ENCODE measurements at places on chromosomes 2 and 18.

DNA sequence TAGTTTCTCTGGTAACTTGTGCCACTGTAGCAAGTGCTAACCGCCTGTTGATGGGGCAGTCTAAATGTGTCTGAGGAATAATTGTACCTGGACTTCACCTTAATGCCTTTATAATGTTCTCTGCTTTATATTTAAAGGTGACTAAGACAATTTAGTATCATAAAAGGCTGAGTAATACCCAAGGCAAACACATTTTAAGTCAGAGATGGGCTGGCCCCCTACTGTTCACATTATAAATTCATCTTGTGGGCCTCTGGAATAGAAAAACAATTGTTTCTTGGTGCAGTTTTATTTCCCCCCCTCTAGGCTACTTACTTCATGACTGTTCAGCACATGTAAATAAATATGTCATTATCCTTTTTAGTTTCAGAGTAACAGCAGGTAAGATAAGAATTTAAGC is 559.3 kb upstream of the PIK3C3 start:
- DNase-seq: no peak

GRCh38 chr2:10977621-10978020 is 65.9 kb downstream of the KCNF1 start:
- DNase-seq: no peak

DNA sequence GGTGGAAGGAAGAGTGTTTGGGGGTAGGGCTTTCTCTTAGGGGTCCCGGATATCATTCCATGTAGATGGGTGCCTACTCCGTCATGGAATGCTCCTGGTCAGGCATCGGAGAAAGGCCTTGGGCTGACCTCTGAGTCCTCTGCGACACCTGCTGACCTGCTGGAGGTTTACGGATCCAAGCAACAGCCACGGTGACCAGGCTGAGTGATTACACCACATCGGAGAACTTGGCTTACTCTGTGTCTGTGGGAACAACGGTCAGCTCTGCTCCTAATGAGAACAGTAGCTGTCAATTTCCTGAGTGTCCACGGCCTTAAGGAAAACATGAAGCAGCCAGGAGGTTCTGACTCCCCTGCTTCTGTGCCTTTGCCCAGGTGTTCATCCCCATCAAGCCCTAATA is 73.2 kb downstream of the TNP1 start:
- no peak for DNase-seq

DNA sequence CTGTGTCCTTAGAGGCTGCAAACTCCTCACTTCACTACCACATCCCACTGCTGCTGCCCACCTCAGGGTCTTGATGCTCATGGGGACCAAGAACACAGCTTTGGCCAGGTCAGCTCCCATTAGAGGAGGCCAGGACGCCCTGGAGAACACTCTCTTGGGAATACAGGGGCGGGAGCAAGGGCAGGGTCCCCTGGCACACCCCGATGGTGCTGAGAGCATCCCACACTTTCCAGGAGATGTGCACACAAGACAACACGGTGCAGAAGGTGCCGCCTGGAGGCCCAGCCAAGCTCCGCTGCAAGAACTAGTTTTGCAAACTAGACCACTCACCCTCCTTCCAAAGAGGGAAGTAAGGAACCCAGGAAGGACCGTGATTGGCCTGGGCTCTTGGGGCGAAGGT is 304.4 kb upstream of the SALL3 start:
- DNase-seq: no peak

DNA sequence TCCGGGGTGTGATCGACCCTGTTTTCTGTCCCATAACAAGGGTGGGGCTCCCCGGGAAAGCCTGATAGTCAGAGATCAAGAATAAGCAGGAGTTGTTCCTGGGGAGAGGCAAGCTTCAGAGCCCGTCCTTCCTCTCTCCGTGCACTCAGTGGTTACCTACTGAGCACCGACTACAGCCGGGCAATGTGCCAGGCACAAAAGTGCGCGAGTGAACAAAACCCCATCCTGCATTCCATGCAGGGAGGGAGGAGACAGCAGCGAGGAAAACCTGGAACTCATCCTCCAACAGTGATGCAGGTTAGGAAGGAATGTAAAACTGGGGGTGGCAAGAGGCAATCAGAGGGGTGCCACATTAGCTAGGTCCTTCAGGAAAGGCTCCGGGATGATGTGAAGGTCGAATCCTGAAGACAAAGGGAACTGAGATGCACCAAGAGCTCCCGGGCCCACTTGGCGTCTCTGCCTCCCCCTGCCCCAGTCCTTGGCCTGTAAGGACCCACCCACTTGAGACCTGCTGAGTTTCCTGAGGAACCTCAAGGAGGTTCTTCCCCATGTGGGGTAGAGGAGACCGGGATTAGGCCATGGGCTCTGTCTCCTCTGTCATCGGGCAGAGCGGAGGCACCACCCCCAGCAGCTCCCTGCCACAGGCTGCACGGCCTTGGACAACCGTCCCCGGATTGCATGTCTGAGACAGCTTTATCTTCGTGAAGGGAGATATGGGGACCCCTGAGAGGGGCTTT is 198.2 kb downstream of the NDUFA10 start:
- no peak for DNase-seq

DNA sequence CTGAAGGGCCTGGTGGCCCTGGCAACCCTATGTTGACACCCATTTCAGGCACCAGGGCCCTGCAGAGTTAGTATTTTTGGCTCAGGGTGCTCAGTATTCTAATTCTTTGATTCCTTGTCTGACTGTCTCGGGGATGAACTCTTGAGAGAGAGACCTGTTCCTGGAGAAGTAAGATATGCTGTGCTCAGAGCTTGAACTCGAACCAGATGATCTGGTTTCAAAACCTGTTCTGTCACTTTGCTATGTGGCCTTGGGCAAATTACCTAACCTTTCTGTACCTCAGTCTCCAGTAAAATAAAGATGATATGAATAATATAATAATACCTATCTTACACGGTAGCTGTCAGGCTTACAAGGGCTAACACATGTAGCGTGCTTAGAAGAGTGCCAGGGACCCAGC is 294.2 kb downstream of the DYSF start:
- DNase-seq: no peak

DNA sequence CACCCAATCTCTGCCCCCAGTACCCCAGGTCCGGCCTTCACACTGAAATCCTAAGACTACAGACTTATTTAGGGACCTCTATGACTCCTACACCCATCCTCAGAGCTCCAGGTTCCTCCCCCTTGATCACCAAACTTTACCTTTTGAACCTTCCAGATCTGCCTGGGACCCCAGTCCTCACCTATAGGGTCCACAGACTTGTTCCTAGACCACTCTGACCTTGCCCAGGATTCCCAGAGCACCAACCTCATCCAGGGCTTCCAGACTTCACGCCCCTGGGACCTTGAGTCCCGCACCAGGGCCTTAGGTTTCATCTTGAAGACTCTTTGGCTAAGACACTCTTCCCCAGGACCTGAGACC is 462 bp downstream of the CHCHD5 start:
- DNase-seq: no peak

DNA sequence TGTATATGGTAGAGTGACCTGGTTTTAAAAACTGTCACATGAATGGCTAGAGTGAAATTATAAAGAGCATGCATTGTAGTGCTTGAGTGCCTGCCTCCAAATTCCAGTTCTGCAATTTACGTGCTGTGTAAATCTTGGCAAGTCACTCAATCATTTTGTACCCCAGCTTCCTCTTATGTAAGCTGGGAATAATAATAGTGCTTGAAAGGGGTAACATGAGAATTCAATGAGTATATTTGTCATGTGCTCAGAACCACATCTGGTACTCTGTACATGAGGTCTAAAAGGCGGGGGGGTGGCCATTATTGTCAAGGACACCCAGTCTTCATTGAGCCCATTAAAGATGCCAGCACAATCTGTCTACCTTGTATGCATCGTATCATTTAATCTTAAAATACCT is 214.8 kb downstream of the MC4R start:
- DNase-seq: no peak

DNA sequence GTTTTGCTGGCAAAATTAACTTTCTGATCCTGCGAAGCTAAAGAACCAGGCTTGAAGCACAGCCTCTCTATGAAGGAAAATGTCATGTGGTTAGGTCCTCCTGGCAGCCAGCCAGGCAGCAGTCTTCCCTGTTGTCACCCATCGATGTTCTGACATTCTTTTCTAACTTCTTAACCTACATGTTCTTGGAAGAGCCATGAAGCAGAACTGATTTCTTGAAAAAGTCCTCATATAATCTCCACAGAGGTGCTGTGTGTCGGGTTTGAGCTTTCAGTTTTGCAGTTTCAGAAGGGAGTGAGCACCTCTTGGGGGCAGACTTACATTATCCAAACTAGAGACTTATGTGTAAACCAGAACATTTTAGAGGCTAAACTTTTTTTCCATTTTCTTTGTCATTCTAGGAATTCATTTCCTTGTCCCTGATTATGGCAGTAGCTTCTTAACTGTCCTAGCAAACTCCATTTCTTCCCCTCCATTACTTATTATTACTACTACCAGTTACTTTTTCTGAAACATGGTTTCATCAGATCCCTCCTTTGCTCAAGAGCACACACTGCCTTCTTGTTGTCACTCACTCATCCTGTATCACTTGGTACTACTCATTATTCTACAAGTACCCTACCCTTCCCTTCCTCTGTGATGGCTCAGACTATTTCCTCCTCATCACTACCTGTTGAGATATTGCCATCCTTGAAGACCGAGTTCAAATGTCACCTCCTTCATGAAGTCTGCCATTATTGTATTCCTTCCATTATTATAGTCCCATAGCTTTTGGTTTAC is 31.1 kb downstream of the DOK1 start:
- no peak for DNase-seq

GRCh38 chr2:238631491-238632180 is 204.9 kb downstream of the ASB1 start:
- DNase-seq: no peak

GRCh38 chr18:33212363-33212762 is 228.2 kb downstream of the CCDC178 start:
- no peak for DNase-seq

DNA sequence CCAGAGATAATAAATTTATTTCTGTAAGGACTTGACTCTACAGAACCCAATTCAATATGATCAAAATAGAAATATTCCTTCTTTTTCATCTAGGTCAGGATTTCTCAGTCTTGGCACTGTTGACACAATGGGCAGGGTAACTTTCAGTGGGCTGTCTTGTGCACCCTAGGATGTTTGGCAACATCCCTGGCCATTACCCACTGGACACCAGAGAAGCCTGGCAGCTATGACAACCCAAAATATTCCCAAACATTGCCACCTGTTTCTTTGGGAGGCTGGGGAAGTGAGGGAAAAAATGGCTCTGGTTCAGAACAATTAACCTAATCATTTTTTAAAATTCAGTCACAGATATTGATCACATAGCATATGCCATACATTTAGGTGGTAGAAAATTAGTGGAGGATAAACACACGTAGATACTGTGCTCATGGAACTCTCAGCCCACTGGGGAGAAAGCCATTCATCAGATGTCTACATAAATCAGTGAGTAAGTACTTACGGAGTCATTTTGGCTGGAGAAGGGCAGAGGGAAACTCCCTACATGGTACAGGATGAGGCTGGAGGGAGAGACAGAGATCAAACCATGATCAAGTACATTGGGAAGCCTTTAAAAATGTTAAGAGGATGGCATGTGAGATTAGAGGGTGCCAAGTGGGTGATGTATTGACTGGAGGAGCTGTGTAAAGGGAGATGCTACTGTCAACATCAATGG is 718 bp upstream of the TNP1 start:
- no peak for DNase-seq

DNA sequence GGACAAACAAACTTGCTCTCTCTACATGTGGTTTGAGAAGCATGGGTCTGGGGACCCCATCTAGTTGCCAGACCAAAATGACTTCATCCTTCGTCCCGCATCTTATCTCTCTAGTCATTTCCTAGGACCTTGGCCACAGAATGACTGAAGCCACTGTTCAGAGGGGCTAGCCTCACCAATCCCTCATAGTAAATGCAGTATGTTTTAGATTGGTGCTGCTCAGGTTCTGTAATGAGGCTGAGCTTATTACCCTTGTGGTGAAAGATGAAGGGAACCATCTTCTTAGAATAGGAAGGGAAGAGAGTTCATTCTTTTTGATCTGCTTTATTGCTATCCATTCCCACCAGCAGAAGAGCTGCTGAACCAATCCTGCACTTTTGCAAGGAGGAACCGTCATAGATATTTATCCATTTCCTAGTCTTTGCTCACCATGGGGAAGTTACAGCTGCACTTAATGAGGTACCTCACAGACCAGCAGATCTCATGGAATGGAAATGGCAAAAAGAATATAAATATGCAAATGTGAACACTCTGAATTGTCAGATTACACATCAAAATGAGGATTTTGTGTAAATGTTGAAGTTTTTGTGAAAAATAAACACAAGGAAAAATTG is 436.7 kb downstream of the LPIN1 start:
- DNase-seq: no peak

DNA sequence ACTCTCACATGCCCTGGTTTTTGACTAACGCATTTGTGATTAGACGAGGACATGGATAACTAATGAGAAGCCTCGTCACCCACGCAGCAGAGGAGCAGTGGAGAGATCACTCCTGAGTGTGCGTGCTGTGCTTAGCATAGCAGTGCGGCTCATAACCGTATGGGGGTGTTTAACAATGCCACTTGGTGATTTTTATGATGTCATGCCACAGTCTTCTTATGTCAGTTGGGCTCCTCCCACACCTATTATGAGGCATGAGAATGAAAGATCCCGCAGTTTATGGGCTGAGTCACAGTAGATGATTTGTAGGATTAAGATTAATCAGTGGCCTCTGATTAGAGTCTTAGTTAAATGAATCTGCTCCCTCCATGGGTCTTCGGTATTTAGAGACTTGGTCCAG is 2.5 kb upstream of the SMIM21 start:
- no peak for DNase-seq
